ENCODE measurements at places on chromosomes 16 and 17.
A peak's percentile ranks its signal among the peaks of the same experiment; 100 is the strongest.

- peaks cover 14% of the 10 kb centered on the region for H3K27me3 ChIP-seq
- H3K4me3 ChIP-seq, result no peak overlapping the region
- H3K27ac ChIP-seq, result no peak overlapping the region
- peaks cover 20% of the 10 kb centered on the region for H3K4me1 ChIP-seq
- DNase-seq, result peak; percentile 47
- no peaks in the 10 kb centered on the region for H3K36me3 ChIP-seq
Measured at GRCh38 chr17:49565948-49566491, 9.7 kb upstream of the NXPH3 start.

DNA sequence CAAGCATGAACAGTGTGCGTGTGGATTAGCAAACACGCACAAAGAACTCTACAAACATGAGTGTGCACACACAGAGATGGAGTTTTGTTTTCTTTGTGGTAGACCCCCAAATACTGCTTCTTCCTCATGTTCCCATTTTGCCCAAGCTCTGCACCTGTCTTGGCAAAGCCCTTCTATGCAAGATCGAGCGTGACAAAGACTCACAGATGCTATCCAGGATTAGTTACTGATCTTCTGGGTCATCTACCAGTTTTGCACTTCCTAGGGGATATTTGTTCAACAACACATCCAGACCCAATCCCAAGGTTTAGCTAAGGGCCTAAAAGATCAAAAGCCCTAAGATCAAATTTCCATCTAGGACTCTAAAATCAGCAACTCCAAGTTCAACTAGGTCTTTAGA is 16.0 kb downstream of the LRRC36 start:
- H3K36me3 ChIP-seq, result no peaks in the 10 kb centered on the region
- H3K27me3 ChIP-seq, result peaks cover 14% of the 10 kb centered on the region
- H3K27ac ChIP-seq, result no peak overlapping the region
- DNase-seq, result no peak

- no peak overlapping the region for H3K27ac ChIP-seq
- H3K27me3 ChIP-seq, result no peaks in the 10 kb centered on the region
- no peak overlapping the region for H3K4me3 ChIP-seq
- H3K36me3 ChIP-seq, result peaks cover 8% of the 10 kb centered on the region
Measured at GRCh38 chr17:1438593-1439083, 17.4 kb downstream of the CRK start.

DNA sequence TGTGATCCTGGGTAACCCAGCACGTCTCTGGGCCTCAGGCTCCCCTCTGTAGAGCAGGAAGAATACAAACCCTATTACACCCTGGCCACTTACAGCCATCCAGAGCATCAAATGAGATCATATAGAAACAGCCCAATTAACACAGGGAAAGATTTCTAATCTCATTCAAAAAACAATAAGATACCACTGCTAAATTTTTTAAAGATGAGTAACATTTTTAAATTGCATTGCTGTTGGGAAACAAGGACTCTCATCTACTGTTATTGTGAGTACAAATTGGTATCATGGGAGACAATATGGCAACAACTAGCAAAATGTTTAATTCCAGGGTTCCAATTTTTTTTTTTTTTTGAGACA is 41.1 kb downstream of the SRL start:
- H3K36me3 ChIP-seq, result no peaks in the 10 kb centered on the region
- no peak for DNase-seq
- no peak overlapping the region for H3K4me3 ChIP-seq
- peaks cover 6% of the 10 kb centered on the region for H3K4me1 ChIP-seq
- peaks cover 6% of the 10 kb centered on the region for H3K27me3 ChIP-seq
- H3K27ac ChIP-seq, result no peak overlapping the region

DNA sequence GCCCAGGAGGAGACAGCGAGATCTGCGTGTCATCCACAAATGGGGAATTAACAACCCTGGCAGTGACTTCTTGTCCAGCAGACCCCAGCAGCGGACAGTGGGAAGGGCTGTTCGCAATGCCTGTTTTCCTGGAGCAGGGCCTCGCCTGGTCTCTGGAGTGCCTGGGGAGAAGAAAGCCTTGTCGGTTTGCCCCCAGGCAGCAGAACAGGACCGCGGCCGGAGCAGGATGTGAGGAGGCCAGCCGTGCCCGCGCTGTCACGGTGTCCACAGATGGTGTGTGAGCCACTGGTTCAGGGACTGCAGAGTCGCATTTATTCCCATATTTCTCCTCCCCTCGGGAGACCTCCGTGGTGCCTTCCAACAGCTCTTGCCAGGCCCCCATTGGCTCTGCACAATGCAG is 68.5 kb upstream of the GSE1 start:
- H3K36me3 ChIP-seq, result no peaks in the 10 kb centered on the region
- H3K27me3 ChIP-seq, result no peaks in the 10 kb centered on the region
- H3K27ac ChIP-seq, result no peak overlapping the region
- H3K4me3 ChIP-seq, result no peak overlapping the region
- no peak for DNase-seq

GRCh38 chr17:76138234-76138895 is 2.7 kb downstream of the FOXJ1 start:
- peak overlapping the region; percentile 48 for H3K4me3 ChIP-seq
- no peak overlapping the region for H3K27ac ChIP-seq
- no peaks in the 10 kb centered on the region for H3K27me3 ChIP-seq

GRCh38 chr17:1606352-1606985 is 22.2 kb downstream of the SLC43A2 start:
- no peaks in the 10 kb centered on the region for H3K27me3 ChIP-seq
- H3K4me1 ChIP-seq, result peaks cover 22% of the 10 kb centered on the region
- H3K27ac ChIP-seq, result peak overlapping the region; percentile 84
- no peak overlapping the region for H3K4me3 ChIP-seq
- no peaks in the 10 kb centered on the region for H3K36me3 ChIP-seq

GRCh38 chr16:51409001-51409675 is 258.1 kb upstream of the SALL1 start:
- H3K4me1 ChIP-seq, result no peaks in the 10 kb centered on the region
- H3K4me3 ChIP-seq, result no peak overlapping the region
- H3K27ac ChIP-seq, result no peak overlapping the region
- no peaks in the 10 kb centered on the region for H3K36me3 ChIP-seq
- no peak for DNase-seq
- H3K27me3 ChIP-seq, result no peaks in the 10 kb centered on the region

DNA sequence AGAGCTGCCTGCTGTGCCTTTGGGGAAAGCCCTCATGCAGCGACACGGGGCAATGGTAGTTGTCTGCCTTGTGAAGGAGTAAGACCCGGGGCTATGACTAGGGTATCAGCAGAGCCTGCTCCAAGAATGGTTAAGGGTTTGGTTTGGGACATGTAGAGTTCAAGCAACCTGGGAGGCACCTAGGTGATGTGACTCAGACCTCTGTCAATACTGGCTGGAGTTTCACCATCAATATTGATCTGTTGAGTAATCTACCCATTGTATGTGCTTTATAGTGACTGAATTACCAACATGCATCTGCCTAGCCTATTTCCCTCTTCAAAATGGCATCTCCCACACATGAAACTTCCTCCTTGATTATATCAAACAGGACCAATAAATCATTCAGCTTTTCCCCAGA is 398.4 kb upstream of the HSBP1 start:
- no peak overlapping the region for H3K27ac ChIP-seq
- DNase-seq, result no peak
- H3K4me3 ChIP-seq, result no peak overlapping the region
- H3K4me1 ChIP-seq, result no peaks in the 10 kb centered on the region

- no peak for DNase-seq
- H3K4me1 ChIP-seq, result no peaks in the 10 kb centered on the region
- no peak overlapping the region for H3K27ac ChIP-seq
- no peak overlapping the region for H3K4me3 ChIP-seq
Measured at GRCh38 chr16:72850853-72851252, 197.1 kb downstream of the ZFHX3 start.

GRCh38 chr17:69090365-69090764 is 29.6 kb upstream of the ABCA9 start:
- H3K27me3 ChIP-seq, result no peaks in the 10 kb centered on the region
- no peaks in the 10 kb centered on the region for H3K36me3 ChIP-seq
- no peak for DNase-seq
- no peak overlapping the region for H3K27ac ChIP-seq

DNA sequence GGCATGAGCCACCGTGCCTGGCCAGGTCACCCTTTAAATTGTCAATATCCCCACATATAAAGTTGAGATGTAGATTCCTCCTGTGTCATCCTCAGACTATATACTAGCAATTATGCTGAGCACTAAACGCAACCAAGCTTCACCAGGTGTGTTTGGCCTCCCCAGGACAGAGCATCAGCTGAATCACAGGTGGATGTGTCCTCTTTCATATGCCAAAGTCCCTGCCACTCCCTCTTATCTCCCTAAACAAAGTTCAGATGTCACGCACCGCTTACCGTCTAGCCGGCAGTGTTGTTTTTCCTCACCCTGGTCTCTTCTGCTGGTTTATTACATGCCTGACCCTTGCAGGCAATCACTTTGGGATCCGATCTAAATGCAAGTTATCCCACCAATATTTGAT is 43.8 kb upstream of the ARHGAP44 start:
- no peak overlapping the region for H3K27ac ChIP-seq
- no peaks in the 10 kb centered on the region for H3K4me1 ChIP-seq
- no peaks in the 10 kb centered on the region for H3K27me3 ChIP-seq
- H3K36me3 ChIP-seq, result no peaks in the 10 kb centered on the region
- no peak overlapping the region for H3K4me3 ChIP-seq

DNA sequence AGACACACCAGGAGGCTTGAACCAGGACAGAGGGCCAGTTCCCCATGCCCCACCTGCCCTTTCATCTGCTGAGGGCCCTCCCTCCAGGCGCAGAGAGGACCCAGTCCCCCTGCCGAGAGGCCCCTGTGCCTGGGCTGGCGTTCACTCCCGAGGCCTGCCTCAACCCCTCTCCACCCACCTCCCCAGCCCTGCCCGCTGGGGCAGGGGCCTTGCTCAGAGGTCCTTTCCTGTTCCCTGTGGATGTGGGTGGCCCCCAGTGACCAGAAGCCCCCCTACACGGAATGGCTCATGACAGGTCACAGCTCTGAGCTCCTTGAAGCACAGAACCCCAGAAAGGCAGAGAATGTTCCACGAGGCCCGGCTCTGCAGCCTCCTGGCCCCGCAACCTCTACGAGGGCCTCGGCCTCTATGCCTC is 6.7 kb downstream of the TMC6 start:
- H3K4me1 ChIP-seq, result peaks cover 55% of the 10 kb centered on the region
- peak overlapping the region; percentile 93 for H3K27ac ChIP-seq
- H3K4me3 ChIP-seq, result peak overlapping the region; percentile 81

DNA sequence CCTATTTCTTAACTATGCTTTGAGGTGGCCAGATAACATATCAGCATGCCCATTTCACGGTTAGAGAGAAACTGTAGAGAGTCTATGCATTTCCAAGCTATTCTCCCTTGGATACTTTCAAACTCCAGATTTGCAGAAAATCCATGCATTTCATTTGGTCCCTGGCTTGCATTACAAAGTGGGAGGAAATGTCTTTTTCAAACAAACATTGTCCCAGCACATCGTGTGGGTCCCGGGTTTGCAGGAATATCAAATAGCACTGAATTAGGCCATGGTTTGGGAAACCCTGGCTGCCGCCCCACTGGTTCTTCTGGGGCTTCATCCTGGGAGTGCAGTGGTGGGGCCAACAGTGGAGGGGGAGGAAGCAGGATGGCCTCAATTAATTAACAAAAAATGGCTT is 171.9 kb downstream of the IRX5 start:
- H3K27me3 ChIP-seq, result peaks cover 3% of the 10 kb centered on the region
- no peaks in the 10 kb centered on the region for H3K36me3 ChIP-seq
- no peaks in the 10 kb centered on the region for H3K4me1 ChIP-seq
- H3K4me3 ChIP-seq, result no peak overlapping the region
- no peak for DNase-seq

GRCh38 chr16:89192956-89193575 is 7.3 kb downstream of the SLC22A31 start:
- H3K36me3 ChIP-seq, result no peaks in the 10 kb centered on the region
- H3K27ac ChIP-seq, result no peak overlapping the region
- peak; percentile 58 for DNase-seq
- no peaks in the 10 kb centered on the region for H3K4me1 ChIP-seq

GRCh38 chr17:64095144-64095882 is 34.6 kb downstream of the ERN1 start:
- peaks cover 20% of the 10 kb centered on the region for H3K36me3 ChIP-seq
- no peak overlapping the region for H3K4me3 ChIP-seq
- no peak overlapping the region for H3K27ac ChIP-seq
- DNase-seq, result no peak
- H3K27me3 ChIP-seq, result no peaks in the 10 kb centered on the region

DNA sequence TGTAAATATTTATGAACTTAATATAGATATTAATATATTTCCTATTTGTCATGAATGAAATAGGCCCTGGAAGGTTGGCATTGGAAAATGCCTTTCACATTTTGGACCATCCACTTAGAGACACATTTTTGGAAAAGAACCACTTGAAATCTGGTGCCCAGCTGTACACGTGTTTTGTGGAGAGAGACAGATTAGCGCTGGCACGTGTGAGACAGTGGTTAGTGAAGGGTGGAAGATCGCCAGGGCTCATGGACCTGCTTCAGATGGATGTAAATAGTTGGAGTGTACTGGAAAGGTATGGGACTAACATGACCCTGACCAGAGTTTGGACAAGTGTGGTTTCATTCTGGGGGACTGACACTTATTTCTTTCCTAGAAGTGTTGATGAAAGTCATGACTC is 222.9 kb downstream of the PRKCA start:
- H3K4me1 ChIP-seq, result peaks cover 50% of the 10 kb centered on the region
- H3K27ac ChIP-seq, result peak overlapping the region; percentile 4
- H3K4me3 ChIP-seq, result no peak overlapping the region
- DNase-seq, result no peak

DNA sequence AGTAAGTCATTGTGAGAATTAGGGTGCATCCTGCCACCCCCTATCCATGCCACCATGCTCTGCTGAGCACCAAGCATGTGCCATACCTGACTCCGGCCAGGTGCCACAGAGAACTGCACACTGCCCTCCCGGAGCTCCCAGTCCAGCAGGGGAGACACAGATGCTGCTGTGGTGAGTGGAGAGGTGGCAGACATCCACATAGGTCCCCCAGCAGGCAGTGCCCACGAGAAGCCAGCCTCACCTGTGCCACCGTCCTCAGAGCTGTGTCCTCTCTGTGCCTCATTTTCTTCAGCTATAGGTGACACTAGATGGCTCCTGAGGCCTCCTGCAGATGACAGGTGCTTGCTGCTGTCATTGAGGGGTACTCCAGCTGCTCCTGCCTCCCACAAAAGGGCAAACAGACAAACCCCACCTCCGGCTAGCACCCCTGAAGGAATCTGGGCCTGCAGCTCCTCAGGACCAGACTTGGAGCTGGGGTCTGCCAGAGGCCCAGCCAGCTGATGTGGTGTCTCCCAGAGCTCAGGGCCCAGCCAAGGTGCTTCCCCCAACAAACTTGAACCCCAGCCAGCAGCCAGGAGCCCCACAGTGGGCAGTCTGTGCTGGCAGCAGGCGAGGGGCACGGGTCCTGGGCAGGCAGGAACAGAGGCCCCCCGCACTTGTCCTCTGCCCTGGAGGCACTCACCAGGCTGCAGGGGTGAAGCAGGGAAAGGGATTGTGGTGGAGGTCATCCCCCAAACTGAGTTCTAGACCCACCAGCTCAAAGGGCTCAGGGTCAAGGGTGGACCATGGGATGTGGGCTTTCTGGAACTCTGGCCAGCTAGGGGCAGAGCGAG is 17.1 kb downstream of the FOXJ1 start:
- no peak overlapping the region for H3K27ac ChIP-seq
- peaks cover 20% of the 10 kb centered on the region for H3K4me1 ChIP-seq
- no peaks in the 10 kb centered on the region for H3K36me3 ChIP-seq
- H3K27me3 ChIP-seq, result no peaks in the 10 kb centered on the region

GRCh38 chr17:65455154-65455971 is 106.1 kb downstream of the AXIN2 start:
- no peak overlapping the region for H3K4me3 ChIP-seq
- no peak for DNase-seq

- no peaks in the 10 kb centered on the region for H3K27me3 ChIP-seq
- H3K27ac ChIP-seq, result no peak overlapping the region
- H3K4me3 ChIP-seq, result no peak overlapping the region
- peaks cover 7% of the 10 kb centered on the region for H3K36me3 ChIP-seq
- peaks cover 26% of the 10 kb centered on the region for H3K4me1 ChIP-seq
- DNase-seq, result no peak
Measured at GRCh38 chr16:87458424-87458915, 34.4 kb downstream of the ZCCHC14 start.

All from activated naive CD8-positive, alpha-beta T cell treated with anti-CD3 and anti-CD28 coated beads for 36 hours (primary cell).